CD4-positive, alpha-beta T cell treated with Interleukin-15 for 1 hour (primary cell): ENCODE measurements at places on chromosomes 7 and 10.

- no peak for DNase-seq
These were observed 2.9 kb downstream of the TECPR1 start for GRCh38 chr7:98249106-98249505.

- DNase-seq: peak; percentile 26
These were observed at the start of gene EBF3 for GRCh38 chr10:129963641-129964501. Gene EBF3 (minus strand): TSS chr10:129964274. CDS start chr10:129963768, 506 bp downstream.

DNA sequence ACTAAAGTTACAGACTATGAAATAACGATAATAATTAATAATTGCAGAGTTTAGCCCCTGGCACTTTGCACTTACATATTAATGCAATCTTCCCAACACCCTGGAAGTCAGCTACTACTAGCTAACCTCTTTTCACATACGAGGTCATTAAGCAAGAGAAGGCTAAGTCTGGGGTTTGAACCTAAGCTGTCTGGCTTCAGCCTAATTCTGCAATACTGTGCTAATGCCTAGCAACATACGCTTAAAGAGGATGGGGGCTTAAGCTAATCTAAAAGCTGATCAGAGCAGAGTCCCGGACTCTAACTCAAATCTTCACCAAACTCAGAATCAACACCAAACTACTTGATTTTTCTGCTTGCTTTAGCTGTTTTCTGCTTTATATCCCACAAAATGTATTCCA is 168.7 kb upstream of the GNAI1 start:
- DNase-seq: no peak

- no peak for DNase-seq
These were observed 32.9 kb upstream of the BPGM start for GRCh38 chr7:134613623-134614347.

GRCh38 chr7:126820925-126821324 is 431.8 kb downstream of the GRM8 start:
- no peak for DNase-seq

- DNase-seq: no peak
These were observed 6.5 kb upstream of the RET start for GRCh38 chr10:43070121-43071085.

- no peak for DNase-seq
These were observed 38.9 kb downstream of the DNAJB12 start for GRCh38 chr10:72315611-72316385.

DNA sequence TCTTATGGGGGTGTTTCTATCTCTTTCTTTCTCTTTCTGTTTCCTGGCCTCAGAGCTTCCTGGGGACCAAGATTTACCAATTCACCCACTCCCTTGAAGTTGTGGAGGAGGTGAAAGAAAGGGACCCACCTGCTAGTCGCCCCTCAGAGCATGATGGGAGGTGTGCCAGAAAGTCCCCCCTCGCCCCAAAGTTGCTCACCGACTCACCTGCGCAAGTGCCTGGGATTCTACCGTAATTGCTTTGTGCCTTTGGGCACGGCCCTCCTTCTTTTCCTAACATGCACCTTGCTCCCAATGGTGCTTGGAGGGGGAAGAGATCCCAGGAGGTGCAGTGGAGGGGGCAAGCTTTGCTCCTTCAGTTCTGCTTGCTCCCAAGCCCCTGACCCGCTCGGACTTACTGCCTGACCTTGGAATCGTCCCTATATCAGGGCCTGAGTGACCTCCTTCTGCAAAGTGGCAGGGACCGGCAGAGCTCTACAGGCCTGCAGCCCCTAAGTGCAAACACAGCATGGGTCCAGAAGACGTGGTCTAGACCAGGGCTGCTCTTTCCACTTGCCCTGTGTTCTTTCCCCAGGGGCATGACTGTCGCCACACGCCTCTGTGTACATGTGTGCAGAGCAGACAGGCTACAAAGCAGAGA is 12.2 kb downstream of the AQP1 start:
- no peak for DNase-seq

DNA sequence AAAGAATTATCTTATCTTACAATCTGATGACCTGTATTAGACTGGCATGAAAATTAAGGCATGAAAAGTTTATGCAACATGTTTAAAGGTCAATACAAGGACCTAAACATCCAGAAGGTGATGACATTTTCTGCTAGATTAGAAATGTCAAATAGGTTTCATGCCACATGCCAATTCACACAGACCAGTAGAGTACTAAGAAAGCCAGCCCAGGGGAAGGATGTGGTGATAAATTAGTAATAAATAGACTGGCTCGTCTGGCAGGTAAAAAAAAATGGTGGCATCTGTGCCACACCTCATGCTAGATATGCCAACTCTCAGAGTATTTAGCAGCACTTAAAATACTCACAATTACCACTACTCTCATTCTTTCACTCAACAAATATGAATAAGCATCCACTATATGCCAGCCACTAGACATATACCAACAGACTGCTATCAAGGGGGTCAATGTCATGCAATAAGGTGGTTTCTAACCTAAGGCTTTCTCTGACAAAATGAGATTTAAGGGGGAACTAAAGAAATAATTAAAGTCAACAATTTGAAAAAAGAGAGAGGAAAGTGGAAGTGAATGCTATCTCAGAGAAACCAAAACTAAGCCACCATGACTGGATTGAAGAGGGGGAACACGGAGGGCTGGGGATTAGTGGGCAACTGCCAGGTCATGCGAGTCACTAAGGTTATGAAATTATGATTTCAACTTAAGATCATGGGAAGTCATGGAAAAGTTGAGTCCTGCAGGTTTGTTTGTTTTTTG is 83.5 kb downstream of the SGMS1 start:
- no peak for DNase-seq

- DNase-seq: no peak
These were observed 95.1 kb downstream of the LSMEM1 start for GRCh38 chr7:112575864-112576263.

- DNase-seq: no peak
These were observed 494.0 kb downstream of the TNS3 start for GRCh38 chr7:47087866-47088265.

- DNase-seq: no peak
These were observed 5.4 kb downstream of the VIM start for GRCh38 chr10:17233286-17233991.

DNA sequence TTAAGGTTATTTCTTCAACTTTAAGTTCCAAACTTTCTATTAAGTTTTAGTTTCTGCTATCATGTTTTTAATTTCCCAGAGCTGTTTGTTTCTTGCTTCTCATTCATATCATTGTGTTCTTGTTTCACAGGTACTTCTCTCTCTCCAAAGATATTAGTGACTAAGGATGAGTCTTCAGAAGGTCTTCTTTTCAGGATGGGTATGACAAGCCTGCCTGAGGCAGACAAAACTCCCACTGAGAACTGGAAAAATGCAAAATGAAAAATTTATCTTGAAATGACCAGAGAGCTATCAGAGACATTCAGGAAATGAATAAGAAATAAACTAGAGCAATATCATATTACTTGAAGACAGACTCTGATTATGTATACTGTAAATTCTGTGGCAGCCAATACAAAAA is 110.8 kb upstream of the EGFR start:
- no peak for DNase-seq

DNA sequence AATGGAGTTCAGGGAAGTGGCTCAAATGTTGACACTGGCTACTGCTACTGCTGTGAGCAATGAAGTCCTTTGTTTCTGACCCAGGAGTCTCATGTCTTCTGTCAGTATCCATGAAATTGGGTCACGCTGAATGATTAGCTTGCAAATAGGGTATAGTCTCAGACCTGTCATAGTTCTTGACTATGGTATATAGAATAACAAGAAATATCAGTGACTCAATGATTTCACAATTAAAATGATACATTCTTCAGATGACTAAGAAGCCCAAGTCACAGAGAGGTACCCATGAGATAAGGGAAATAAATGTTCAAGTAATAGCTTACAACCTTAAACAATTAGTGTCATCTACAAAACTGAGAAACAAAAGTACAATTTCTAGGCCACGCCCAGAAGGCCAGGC is 89.3 kb downstream of the LYZL2 start:
- no peak for DNase-seq

DNA sequence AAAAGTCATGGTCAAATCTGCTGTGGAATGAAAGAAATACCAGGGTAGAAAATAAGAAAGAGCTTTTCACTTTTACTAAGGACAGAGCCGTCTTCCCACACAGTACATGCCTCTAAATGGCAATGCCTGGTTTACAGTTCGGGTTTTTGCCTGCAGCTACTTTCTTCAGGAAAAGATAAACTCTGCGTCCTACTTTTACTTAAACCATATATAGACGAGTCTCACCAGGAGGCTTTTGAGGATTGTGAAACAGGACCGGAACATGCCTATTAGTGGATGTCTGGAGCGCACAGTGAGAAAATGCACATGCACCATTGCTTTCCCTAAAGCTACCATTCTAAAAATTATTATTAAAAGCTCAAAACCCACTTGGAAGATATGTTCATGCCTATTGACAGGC is 70.5 kb downstream of the KLF6 start:
- DNase-seq: no peak

- no peak for DNase-seq
These were observed 361.0 kb downstream of the ETV1 start for GRCh38 chr7:13628239-13629001.

GRCh38 chr7:17552952-17553351 is 254.5 kb downstream of the AHR start:
- DNase-seq: no peak

DNA sequence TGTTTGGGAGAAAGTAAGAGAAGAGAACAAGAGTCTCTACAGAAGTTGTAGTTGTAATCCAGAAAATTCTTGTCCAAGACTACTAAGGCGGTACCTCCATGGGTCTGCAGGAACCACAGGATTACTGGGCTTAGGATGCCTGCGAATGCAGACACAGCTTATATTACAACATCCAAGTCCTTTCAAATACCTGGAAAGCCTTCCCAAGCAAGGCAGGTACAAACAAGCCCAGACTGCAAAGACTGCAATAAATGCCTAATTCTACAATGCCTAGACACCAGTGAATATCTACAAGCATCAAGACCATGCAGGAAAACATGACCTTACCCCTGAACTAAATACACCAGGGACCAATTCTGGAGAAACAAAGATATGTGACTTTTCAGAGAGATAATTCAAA is 178.2 kb downstream of the ARL4A start:
- DNase-seq: no peak

GRCh38 chr7:154512121-154512833 is 460.1 kb downstream of the DPP6 start:
- DNase-seq: no peak
